ENCODE measurements at places on chromosomes 12 and 14.

DNA sequence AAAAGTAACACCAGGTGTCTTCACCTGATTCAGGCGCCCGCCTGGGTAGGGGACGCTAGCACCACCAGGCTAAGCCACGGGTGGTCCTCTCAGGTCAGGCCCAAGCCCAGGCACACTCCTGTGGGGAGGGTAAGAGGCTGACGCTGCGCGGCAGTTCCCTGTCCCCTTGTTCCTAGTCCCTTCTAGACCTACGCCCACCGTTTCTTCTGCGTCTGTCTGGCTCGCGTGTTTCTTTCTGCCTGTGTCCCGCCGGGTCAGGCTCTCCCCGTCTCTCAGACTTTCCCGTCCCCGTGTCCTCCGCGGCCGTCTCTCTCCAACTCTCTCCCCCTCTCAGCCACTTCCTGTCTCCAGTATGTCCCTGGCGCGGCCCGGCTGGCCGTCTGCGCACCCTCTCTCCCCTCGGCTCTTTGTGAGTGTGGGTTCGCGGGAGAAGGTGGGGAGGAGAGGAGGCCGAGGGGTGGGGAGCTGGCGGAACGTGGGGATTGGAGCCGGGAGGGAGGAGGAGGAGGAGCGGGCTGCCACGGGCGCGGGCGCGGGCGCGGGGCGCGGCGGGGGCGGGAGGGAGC, 3.1 kb upstream of the TNS2 start:
- DNase-seq = no peak

- no peak for DNase-seq
Observed at GRCh38 chr14:98957211-98958047, 314.6 kb downstream of the BCL11B start.

GRCh38 chr14:23154964-23155587, 28.4 kb downstream of the SLC7A8 start:
- DNase-seq = no peak

DNA sequence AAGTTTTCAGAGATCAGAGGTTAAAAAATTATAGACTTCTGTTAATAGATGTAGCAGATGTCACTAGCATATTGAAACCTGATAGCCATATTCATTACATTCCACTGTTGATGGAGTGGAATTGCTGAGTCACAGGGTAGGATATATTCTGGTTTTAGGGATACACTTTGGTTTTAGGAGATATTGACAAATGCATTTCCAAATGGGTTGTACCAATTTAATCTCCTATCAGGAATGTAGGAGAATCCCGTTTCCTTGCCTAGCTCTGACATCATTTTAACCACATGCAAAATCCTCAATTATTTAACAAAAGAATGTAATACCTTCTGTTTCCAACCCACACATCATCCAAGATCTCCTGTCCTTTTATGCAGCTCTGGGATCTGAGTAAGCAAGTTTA, 30.7 kb upstream of the ESR2 start:
- no peak for DNase-seq
